Renal pelvis (tissue), 12 donors: ENCODE measurements at places on chromosomes 16 and 17. TPM values are rescaled to one million over a fixed set of nuclear protein-coding genes. Genes with fewer than 3 reads are reported as not detected.

- DNase-seq: no peak
Measured at GRCh38 chr17:15341966-15342365, 569 bp upstream of the TEKT3 start.

MEFV gene
- polyA plus RNA-seq: 0.33 TPM

GRCh38 chr16:23651943-23652468 lies 10.7 kb downstream of the DCTN5 start:
- no peak for DNase-seq

DNA sequence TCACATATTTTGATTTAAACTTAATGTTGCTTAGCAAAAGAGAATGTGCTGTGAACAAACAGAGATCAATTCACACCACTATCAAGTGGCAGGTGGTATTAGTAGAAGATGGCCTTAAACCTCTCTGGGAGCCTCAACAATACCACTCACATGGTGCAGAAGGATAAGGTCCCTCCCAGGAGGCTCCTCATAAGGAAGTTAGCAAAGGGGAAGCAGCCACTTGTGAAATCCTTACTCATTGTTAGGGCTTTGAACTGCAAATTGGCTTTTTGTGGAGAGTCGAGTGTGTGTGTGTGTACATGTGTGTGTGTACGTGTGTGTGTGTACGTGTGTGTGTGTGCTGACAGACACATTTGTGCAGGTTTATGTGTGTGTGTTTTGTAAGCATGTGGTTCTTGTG lies 48.9 kb upstream of the ASIC2 start:
- DNase-seq: no peak

- no peak for DNase-seq
Measured at GRCh38 chr17:69466451-69466850, 52.0 kb downstream of the MAP2K6 start.

DNA sequence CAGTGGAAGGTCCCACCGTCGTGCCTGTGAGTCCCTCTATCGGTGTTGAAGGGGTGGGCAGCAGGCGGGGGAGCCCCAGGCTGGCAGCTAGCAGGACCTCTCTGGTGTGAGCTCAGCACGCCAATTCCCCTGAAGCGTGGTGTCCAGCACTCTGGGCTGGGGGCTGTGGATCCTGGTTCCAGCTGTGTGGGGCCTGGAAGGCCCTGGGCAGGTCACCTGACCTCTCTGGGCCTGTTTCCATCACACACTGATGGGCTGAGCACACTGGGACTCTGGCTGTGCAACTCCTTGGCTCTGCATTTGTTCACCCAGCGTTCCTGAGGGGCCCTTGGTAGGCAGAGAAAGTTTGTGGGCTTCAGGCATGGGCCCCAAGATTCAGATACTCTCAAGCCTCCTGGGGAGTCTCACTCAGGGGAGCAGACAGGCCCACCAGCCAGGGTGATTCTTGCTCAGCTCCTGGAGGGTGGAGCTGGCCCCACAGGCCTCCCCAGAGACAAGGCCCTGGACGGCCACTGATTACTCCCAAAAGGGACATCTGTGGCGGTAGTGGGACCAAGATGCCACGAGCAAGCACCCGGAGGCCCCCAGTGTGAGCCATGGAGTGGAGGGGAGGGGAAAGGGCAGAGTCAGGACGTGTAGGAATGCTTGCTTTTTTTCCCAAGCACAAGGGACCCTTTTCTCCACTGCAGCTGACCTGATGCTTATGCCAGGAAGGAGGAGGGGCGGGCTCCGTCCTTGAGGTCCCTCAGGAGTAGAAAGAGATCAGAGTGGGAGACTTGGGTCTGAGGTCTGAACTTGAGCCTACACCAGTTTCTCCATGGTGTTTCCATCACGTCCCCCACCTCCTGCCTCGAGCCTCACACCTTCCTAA lies 8.5 kb downstream of the SCGB1C2 start:
- DNase-seq: no peak

GRCh38 chr16:27238016-27238587 lies 30.5 kb downstream of the NSMCE1 start:
- no peak for DNase-seq

GRCh38 chr17:74243013-74243755 lies 29.8 kb downstream of the TTYH2 start:
- DNase-seq: no peak

KRT23 gene
- 0.71 TPM for polyA plus RNA-seq

DNA sequence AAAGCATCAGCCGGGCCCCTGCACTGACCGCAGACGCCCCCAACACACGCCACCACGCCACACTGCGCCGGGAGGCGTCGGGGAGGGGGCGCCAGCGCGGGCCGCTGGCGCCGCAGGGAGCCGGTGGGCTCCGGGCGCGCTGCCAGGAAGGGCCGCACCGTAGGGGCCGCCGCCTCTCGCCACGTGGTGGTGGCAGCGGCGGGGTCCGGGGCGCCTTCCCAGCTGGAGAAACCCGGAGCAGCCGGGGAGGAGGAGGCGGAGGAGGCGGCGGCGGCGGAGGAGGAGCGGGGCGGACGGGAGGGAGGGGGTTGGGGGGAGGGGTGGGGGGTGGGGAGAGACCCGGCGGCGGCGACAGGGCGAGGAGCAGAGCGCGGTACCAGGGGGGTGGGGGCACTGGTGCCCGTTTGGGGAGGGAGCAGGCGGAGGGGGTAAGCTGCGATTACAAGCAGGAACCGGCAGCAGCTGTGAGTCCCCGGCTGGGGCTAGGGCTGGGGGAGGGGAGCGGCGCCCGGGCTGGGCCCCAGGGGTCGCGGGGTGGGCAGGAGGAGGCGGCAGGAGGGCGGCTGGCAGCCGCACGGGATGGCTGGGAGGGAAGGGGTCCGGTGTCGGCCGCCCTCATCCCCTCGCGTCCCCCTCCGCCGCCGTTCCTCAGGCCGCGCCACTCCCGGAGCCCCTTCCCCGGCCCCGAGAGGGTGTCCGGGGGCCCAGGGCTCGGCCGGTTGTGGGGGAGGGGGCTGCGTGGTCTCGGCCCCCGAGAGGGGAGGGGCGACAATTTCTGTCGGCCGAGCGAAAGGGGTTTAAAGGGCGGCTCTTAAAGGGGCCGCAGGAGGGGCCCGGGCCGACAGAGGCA lies at the start of gene TBKBP1:
TBKBP1 (plus strand) TSS at position 431 of the 850 bp plus-strand sequence. CDS start 1,952 bp downstream, outside the sequence.
- peak; percentile 82 for DNase-seq

TSPOAP1 gene
- polyA plus RNA-seq: 77.0 TPM
